ENCODE measurements at places on chromosomes 2 and 18.

GRCh38 chr2:64114063-64114911 is 29.9 kb downstream of the PELI1 start:
- no peak for DNase-seq

- no peak for DNase-seq
Observed at GRCh38 chr18:70234667-70235459, 29.4 kb upstream of the RTTN start.

GRCh38 chr2:133072837-133073694 is 403.1 kb upstream of the LYPD1 start:
- DNase-seq = no peak

DNA sequence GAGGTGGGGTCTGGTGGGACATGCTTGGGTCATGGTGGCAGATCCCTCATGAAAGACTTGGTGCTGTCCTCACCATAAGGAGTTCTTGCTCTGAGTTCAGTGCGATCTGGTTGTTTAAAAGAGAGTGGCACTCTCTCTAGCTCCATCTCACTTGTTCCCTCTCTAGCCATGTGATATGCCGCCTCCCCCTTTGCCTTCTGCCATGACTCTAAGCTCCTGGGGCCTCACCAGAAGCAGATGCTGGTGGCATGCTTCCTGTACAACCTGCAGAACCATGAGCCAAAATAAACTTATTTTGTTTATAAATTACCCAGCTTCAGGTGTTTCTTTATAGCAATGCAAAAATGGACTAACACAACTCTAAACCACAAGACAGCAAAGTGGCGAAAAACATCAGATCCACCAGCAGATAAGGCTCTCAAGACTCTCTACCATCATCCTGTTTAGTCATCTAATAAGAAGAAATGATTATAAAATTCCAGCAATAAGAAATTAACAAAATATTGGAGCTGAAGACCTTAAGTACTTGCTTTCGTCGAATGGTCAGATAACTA is 75.5 kb downstream of the OLA1 start:
- DNase-seq = no peak

GRCh38 chr2:162704496-162704895 is 134.1 kb downstream of the KCNH7 start:
- DNase-seq = no peak

DNA sequence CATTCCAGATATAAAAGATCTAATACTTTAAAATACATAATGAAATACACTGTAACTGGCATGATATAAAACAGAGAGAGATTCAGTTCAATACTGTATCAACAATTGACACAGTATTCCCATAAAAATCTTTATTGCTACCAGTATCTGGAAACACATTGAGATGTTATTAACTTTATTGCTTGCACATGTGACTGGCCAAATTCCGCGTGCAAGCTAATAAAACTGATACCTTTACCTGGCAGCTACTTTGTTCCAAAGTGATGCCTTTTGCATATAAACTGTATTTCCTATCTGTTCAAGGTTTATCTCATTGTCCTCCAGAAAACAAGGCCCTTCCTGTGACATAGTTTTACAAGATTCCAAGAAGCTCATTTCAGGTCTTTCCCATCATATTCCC is 15.4 kb upstream of the REG1B start:
- DNase-seq = no peak

GRCh38 chr2:88628571-88628939 is 1.3 kb upstream of the EIF2AK3 start:
- no peak for DNase-seq

- DNase-seq = no peak
Observed at GRCh38 chr2:15449556-15450236, 111.4 kb downstream of the NBAS start.

DNA sequence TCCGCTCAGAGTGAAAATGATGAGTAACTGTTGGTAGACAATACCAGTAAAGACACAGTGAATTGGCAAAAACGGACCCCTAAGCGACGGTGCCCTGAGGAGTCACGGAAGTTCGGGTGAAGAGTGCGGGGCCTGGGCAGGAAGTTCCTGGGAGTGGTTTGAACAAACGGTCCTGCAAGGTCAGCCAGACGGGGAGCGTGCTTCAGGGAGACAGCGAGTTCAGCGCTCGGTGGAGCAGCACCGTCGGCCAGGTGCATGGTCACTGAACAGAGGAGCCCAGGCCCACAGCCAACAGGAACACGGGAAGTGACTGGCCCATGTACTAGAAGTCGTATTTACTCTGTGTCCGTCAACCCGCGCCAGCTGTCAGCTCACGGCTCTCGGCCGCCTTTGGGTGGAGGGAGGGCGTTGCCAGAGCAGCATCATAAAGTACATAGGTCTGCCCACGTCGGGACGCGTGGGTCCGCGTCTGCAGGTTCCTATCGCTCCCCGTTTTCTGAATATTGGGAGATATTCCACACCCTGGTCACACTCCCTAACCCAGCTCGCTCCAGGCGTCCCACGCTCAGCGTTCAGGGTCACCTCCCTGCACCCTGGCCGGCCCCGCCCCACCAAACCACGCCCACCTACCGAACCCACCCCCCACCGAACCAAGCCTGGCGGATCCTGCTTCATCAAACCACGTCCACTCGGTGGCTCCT is 75.6 kb upstream of the UXS1 start:
- DNase-seq = no peak

DNA sequence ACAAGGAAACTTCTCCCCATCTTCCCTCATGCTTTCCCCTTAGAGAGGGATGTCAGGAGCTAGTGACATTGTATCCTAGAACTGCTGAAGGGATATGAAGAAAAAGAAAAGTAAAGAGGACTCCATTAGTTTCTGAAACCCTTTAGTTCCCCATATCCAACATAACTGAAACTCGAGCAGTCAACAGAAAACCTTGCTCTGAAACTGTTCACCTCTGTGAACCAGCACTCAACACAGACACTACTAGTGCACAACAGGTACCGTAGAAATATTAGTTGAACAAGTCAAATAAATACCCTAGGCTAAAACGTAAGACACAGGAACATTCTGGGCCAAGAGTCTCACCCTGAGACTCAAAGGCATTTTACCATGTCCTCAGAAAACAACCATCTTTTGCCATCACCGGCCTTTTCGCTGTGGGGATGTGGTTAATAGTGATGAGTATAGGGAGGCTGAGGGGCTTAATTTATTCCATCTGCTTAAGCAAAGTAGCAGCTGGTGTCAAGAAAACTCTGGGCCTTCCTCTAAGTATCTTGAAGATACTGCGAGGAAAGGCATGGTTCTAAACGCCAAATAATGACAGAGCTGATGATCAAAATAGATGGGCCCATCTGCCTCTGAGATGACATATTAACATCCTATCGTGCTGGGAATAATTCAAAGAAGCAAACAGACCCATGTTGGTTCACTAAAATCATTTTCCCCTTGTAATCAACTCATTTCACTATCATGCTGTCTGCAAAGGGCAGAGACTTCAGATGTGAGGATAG is 156.8 kb downstream of the STK39 start:
- no peak for DNase-seq

- no peak for DNase-seq
Observed at GRCh38 chr2:158905784-158906183, 62.7 kb upstream of the TANC1 start.

GRCh38 chr2:97957432-97958183 is 38.1 kb downstream of the TMEM131 start:
- no peak for DNase-seq

DNA sequence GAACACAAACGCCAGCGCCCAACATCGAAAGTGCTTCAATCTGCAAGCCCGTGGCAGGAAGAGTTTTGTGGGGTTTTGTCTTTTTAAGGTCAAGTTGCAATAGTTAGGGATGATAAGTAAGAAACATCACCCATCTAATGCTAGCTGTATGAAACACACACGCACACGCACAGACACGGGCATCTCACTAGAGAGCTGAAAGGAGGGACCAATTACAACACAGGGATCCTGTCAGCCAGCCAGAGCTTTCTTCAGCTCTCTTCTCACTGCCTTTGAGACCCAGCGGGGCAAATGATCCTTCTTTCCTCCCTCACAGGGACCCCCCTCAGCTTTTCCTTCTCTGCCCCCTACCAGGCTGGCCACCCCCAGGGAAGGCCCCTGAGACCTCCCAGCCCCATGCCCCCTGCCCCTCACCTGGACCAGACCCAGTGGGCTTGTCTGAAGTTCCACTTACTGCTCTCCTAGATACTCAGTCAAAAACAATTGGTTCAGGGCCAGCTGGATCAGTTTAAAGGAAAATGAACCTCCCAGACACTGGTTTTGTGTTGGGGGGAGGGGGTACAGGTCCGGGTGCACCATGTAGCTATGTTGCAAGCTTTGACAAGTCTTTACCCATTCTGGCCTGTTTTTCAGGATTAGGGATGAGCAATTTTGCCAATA is 17.9 kb downstream of the CYP26B1 start:
- DNase-seq = no peak

- no peak for DNase-seq
Observed at GRCh38 chr2:60548311-60548710, 5.1 kb downstream of the BCL11A start.

DNA sequence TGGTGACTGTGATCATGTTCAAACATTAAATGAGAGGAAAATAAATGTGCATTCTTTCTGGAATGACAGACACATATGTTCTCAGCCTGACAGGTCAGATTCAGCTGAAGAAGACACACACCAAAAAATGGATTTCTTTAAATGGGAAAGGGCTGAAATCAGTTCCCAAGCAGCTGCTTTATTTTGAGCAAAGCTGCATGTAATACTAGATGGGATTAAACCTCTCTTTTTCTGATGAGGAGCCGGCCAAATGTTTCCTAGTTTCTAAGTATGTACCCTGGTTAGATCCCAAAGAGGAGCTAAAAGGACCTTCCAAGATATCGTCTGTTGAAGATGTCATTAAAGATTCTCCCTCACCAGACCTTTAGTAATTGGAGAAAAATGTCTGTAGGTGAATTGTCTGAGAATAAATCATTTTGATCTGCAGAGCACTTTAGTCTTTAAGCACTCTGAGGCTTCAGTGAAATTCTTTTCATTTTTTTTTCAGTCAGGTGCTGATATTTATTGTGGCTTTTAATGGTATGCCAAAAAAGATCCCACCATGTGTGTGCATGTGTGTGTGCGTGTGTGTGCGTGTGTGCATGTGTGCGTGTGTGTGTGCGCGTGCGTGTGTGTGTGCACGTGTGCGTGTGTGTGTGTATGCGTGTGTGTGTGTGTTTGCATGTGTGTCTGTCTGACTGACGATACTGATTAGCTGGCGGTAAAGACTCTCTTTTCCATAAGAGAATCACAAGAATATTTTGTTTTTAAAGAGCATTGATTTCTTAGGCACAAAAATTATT is 175.8 kb downstream of the IRS1 start:
- no peak for DNase-seq

- DNase-seq = no peak
Observed at GRCh38 chr18:46920653-46921052, 3.3 kb downstream of the KATNAL2 start.

GRCh38 chr2:127943186-127943585 is 57.4 kb upstream of the AMMECR1L start:
- no peak for DNase-seq

- DNase-seq = no peak
Observed at GRCh38 chr18:79955302-79956075, 4.0 kb upstream of the SLC66A2 start.

DNA sequence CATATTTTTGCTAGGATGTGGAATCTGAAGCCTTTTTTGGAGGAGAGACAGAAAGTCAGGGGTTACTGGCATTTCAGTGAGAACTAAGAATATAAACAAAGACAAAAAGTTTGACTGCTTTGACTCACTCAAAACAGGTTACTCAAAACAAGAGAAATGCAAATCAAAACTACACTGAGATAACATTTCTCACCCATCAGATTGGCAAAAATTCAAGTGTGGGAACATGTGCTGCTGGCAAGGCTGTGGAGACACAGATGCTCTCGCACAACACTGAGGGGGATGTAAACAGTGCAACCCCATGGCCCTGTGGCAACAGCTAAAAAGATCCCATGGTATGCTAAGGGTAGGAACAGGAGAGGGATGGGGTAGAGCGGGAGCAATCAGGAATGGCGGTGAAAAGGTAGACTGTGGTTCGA is 86.6 kb downstream of the DTNB start:
- no peak for DNase-seq

- DNase-seq = no peak
Observed at GRCh38 chr2:146826388-146826787, 1018.4 kb upstream of the ACVR2A start.

- no peak for DNase-seq
Observed at GRCh38 chr2:151157000-151157735, 104.5 kb downstream of the RBM43 start.

DNA sequence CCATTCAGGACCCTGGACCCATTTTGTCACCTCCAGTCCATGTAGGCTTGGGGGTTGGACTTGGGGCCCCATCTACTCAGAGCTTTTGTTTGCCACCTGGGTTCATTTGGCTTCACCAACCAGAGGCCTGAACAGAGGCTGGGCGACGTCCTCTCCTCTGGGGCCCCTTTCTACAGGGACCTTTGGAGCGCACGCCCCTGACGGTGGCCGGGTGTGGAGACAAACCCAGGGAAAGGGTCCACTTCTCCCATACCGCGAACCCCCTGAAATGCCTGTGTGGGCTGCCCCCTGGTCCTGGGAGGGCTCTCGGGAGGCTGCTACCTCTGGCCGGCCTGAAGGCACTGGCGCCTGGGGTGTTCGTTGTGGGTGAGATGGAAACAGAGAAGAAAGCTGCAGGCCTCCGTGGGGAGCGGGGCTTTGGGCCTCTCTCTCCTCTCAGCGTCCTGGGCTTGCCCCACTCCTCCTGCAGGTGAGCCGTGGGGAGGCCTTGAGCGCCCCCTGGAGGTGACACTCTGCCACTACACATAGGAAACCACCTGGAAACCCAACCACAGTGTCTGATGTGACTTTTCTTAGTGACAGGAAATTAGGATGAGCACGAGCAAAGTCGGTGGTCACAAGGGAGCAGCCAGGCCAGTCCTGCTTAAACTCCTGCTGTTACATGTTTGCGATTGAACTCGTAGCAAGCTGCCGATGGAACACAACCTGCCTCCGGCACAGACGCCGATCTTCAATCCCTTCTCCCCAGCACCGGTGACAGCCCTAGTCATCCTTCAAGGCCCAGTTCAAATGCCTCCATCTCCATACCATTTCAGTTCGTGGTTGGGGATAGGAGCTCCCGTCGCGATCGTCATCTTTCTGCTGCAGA is 12.0 kb upstream of the NTSR2 start:
- DNase-seq = no peak

All from right forelimb (tissue), 1 donor.